Psoas muscle (tissue), 8 donors: ENCODE measurements at places on chromosomes 11 and 22.
A peak's percentile ranks its signal among the peaks of the same experiment; 100 is the strongest.

- no peak for DNase-seq
Measured at GRCh38 chr22:37472418-37473006, 13.7 kb downstream of the MFNG start.

GRCh38 chr11:36713715-36714114, 115.7 kb upstream of the RAG2 start:
- no peak for DNase-seq

DNA sequence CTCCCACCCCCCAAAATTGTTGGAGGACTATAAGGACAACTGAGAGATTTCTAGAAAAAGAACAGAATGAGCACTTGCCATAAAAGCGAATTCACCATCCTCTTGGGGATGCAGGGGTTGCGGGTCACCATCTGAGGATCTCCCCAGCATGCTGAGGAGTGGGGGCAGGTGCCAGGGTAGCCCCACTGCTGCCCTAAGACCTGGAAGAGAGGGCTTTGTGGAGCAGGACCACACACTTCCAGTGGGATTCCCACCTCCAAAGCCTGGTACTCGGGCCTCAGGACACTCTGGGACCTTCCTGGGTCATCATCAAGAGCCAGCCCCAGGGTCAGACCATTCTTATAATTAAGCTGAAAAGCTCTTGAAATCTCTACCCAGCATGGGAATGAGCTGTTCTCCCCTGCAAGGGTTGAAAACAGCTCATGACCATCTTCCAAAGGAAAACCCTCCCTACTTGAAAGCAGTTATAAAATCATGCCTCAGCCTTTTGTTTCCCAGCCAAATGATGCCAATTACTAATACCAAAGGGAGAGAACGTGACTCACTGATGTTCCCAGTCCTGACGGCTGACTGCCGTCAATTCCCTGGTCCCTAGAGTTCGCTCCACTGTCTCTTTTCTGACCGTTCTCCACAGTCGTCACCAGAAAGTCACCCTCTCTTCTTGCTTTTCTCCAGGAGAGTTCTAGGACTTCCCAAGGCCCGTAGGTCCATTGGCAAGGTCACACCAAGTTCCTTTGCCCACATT, 76.8 kb upstream of the CREB3L1 start:
- no peak for DNase-seq

DNA sequence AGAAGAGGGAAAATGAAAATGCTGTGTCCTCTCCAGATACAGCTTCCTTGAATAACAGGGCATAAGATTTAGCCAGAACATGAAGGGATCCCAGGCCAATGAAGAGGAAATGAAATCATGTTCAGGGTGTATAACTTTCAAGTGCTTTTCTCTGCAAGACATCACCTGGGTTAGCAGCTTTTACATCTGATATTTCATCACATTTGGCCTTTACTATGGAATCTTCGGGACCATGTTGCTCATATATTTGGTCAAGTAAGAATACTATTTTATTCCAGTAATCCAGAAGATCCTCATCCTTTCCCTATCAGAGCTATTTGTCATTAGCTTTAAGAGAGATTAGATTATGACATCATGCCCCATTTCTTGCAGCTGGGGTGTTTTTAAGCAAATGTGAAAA, 66.3 kb upstream of the OR5AK2 start:
- DNase-seq: no peak

DNA sequence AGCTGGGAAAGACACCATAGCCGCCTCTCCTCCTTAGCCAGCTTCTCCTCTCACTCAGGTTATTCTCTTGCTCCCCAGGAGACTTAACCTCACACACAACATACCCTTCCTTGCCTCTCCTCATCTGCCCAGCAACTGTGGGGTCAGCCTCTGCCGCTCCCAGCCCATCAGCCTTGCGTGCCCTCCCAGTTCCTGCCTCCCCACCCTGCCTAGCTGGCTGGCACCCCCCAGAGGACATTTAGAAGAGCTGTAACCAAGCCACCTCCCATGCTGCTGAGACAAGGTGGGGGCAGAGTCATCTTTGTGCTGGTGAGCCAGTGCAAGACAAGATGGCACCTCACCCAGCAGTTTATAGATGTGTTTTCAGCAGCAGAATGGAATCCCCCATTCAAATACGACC, 38.2 kb downstream of the TOM1 start:
- DNase-seq: no peak

- no peak for DNase-seq
Measured at GRCh38 chr11:127023991-127024390, 23.4 kb upstream of the KIRREL3 start.

DNA sequence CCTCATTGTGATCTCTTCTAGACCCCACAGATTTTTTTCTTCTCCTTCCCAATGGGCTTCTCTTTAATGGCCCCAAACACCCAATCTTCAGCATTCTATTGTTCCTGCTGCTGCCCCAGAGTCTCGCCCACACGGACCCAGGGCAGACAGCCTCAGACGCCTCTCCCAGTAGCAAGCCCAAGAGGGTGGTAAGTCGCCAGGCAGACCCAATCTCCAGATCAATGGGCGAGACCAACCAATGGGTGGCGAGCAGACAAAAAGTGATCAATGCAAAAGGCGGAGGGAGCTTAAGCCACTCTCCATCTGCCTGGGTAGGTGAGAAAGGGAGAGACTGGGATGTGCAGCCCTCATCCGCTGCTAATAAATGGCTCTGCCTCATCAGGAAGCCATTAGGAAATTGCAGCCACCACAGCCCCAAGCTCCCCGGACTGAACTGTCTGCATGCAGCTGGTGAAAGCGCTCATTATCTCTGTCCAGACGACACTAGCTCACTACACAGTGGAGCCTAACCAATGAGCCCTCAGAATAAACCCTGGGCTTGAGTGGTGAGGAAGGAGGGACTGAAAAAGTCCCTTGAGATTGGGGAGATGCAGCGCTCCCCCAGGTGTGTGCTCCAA, 81.8 kb downstream of the ETS1 start:
- DNase-seq: no peak

DNA sequence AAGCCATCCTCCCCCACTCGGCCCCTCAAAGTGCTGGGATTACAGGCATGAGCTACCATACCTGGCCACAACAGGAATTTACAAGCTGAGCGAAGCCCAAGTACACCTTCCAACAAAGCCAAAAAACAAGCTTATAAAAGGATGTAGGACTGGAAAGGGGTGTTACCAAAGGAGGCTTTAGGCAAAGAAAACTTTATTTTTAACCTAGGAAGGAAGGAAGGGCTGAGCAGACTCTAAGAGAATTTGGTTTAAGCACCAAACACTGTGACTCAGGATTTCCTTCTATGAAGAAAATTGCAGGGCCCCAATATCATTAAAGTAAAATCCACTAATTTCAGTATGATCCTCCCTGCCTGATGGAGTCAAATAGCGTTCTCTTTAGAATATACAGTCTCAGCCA, 12.1 kb downstream of the DENND5A start:
- no peak for DNase-seq

DNA sequence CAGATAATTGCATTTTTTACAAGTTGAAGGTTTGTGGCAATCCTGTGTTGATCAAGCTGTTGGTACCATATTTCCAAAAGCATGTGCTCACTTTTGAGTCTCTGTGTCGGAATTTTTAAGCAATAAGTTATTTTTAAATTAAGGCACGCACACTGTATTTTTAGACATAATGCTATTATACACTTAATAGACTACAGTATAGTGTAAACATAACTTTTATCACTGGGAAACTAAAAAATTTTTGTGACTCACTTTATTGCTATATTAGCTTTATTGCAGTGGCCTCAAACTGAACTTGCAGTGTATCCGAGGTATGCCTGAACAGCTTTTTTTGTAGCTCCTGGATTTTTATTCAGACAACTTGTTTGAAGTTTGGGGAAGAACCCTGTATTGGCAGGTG, 31.3 kb upstream of the RRM1 start:
- DNase-seq: no peak

DNA sequence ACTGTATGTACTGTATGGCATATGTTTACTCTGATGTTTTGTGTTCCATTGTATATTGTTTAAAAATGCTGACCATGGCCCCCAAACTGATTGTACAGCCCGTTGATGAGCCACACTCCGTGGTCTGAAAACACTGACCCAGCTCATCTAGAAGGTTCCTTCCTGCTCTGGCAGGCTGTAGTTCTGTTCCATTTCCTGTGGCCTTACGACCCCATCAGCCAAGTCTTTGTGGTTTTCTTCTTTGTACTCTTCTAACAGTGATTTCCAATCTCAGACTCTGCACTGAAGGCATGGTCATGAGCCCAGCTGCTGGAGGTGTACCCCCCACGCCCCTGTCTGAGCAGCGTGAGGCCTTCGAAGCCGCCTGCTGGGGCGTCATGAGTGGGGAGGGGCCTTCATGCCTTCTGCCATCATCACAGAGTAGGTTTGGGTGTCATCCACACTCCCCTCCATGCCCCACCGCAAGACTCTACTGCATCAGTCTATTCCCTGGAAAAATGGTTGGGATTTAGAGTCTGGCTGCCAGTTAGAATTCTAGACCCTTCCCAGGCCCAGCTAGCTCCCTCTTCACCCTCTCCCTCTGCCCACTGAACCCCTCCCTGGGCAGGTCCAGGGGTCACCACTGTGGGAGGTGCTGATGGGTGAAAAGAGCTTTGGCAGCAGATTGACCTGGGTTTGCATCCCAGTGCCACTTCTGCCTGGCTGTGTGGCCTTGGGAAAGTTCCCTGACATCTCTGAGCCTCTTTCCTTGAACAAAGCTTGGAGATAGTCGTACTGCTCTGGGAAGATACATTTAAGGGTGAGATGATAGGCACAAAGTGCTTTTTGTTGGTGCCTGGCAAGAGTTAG, 11.3 kb upstream of the C11orf96 start:
- no peak for DNase-seq

- no peak for DNase-seq
Measured at GRCh38 chr11:66450560-66450959, 11.9 kb upstream of the MRPL11 start.

DNA sequence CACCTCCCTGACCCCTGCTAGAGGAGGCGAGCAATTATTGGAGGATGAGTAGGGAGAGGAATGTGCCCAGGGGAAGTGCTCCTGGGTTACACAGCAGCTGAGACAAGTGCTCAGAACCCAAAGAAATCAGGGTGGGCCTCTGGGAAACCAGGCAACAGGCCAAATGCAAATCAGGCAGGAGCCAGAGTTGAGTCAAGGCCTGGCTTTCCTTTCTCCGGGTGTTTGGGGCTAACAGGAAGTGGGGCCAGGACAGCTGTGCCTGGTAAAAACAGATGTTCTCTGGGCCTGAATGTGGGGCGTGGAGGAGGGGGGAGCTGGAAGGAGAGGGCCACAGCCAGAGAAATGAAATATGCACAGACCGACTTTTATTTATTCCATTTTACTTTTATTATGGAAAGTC, 22.0 kb downstream of the MFNG start:
- DNase-seq: no peak

DNA sequence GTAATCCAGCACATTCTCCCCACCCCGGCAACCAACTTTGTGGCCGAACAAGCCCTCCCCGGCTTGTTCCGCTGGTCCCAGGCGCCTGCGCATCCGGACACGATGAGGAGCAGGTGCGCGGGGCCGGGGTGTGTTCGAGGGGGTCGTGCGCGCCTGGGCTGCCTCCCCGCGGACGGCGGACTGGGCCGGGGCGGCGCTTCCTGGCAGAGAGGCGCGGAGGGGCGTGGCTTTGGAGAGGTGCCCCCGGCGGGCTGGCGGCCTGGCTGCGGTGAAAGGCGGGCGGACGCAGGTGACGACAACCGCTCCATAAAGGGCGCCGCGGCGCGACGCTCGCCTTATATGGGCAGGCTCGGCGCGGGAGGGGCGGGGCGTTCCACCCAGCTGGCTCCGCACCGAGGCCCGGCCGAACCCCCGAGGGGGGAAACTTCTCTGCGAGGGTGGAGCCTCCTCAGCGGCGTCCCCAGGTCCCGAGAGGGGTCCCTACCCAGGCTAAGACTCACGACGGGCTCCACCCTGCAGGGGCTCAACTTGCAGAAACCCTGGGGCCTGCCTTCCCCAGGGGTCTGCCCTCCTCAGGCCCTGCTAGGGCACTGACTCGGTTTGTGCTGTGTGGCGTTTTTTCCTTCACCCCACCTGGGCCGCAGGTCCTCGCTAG, 26.4 kb downstream of the TXN2 start:
- DNase-seq: peak; percentile 95

DNA sequence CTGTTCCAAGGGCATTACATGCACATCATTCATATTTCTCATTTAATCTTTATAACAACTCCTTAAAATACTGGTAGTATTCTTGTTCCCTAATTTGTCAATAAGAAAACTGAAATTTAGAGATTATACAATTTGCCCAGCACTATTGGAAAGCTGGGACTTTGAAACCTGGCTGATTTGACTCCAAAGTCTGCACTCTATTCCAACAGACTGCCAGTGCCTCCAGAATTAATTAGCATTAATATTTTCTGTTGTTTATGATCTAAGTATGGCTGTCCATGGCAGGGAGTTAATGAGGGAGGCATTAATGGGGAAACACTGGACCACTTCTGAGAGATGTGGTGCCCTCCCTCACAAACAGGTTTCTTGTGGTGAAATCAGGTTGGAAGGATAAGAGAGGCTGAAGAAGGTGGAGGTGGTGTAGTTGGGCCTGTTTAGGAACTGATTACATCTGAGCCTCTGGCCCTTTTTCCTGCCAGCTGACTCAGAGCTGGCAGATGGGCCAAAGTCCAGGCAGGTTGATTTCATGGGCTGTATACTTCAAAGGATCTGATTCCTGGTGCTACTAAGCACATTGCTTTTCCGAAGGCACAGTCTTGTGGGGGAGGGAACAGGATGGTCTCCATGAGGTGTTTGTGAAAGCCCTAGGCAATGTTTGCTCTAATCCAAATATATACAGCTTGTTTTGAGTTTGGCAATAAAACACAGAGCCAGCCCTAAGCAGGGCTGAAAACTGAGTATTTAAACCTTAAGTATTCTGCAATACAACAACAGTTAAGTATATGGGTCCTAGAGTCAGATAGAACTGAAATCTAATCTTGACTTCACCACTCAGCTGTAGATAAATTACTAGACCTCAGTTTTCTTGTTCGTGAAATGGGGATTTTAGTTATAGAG, 21.0 kb upstream of the RAB30 start:
- peak; percentile 64 for DNase-seq

- no peak for DNase-seq
Measured at GRCh38 chr11:63165706-63166310, 21.8 kb upstream of the SLC22A24 start.

DNA sequence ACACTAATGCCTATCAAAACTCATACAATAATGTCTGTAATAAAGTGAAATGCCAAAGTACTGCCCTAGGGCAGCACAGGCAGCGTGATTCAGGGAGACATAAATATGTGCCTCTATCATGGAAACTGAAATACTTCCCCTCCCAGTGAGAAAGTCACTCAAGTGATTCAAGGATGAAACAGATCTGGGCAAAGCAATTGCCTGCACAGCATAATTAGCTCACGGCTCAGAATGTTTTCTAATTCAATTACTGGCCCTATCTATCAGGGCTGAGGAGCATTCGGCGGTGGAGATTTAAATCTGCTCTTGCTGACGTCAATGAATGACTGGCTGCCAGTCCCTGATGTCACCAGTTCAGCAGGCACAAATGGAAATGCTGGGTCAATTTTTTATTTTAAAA, 27.7 kb upstream of the PPP2R1B start:
- peak; percentile 41 for DNase-seq
